ENCODE measurements at places on chromosomes 3 and 15.

DNA sequence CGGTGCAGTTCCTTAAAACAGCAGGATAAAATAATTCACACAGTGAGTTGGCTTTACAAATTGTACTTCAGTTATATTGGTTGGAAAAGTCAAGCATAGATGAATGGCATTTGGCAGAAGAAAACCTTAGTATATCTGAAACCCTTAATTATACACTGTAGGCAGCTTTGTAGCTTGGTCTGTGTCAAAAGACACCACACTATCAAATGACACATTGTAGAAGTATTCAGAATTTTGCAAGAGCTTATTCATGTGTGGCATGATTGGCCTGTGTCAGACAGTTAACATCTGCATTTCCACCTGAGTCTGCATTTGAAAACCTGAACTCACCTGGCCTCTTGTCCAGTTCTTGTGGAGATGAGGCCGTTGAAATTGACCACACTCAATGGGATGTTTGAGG, 13.8 kb downstream of the TMEM266 start:
- no peak for DNase-seq

DNA sequence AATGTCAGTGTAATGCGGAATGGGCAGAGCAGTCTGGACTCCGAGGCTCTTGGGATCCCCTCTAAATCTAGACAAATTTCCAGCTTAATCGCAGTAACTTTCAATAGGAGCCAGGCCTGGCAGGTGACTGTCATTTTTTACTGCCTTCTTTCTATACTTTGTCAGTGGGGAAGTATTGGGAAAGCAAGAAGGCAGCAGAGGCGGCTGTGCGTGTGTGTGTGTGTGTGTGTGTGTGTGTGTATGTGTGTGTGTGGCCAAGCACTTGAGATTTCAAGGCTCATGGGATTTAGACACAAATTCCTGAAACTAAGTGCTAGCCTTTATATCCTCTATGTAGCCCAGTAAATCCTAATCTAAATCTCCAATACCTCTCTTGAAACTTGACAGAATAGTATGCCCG, 49.3 kb upstream of the ANKRD34C start:
- DNase-seq: no peak

- no peak for DNase-seq
These were observed 47.7 kb upstream of the INSYN1 start for GRCh38 chr15:73800662-73801345.

- no peak for DNase-seq
These were observed at the start of gene CCR8 for GRCh38 chr3:39329493-39329892. Gene CCR8 (plus strand): TSS chr3:39329709. CDS start chr3:39332332, 2,623 bp downstream.

DNA sequence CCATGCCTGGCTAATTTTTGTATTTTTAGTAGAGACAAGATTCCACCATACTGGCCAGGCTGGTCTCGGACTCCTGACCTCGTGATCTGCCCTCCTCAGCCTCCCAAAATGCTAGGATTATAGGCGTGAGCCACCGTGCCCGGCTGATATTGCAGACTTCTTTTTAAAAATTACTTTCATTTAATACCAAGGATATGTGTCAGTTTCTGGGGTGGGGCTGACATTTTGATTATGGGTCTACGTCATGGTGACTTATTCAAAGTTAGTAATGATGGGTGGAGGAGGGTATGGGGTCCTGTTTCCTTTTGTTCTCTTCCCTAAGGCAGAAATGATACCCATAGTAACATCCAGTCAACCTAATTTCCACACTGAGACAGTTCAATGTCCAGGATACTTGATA, 34.7 kb downstream of the GBE1 start:
- DNase-seq: no peak

DNA sequence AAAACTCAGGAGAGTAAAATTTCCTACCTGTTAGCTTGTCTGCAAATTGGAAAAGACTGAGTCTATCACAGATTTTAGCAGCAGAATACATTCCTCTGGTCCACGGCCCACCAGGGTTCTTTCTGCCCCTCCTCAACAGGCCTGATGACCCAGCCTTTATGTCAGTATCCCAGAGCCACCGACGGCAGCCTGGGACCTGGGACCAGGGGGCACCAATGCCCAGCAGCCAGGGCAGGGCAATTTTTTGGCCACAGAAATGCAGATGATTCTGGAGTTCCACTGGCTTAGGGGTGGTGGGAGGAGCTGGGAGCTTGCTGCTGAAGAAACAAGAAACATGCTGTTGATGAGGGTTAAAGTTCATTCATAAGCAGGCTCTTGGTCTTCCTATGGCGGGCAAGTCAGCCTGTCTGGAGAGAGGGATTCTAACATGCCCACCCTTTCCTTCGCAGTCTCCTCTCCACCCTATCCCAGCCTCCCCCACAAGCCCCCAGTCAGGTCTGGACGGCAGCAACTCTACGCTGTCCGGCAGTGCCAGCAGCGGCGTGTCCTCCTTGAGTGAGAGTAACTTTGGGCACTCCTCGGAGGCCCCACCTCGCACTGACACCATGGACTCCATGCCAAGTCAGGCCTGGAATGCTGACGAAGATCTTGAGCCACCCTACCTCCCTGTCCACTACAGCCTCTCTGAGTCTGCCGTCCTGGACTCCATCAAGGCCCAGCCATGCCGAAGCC, 4.3 kb upstream of the MANF start:
- DNase-seq: no peak

DNA sequence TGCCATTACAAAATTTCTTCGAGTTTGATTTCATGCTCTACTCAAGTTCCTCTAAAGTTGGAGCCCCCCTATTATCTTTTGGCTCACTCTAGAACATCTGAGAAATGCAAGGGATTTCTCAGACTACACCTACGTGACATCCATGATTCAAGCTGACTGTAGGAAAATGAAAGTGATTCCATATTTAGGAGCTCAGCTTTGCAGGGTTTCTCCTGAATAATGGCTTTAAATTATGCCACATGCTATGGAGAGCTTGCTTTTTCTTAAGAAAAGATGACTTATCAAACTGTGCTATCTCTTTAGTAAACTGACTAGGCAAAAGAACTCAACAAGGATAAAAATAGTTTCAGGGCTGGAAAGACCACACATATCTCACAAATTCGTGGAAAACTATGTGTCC, 292.1 kb downstream of the LSAMP start:
- DNase-seq: no peak

DNA sequence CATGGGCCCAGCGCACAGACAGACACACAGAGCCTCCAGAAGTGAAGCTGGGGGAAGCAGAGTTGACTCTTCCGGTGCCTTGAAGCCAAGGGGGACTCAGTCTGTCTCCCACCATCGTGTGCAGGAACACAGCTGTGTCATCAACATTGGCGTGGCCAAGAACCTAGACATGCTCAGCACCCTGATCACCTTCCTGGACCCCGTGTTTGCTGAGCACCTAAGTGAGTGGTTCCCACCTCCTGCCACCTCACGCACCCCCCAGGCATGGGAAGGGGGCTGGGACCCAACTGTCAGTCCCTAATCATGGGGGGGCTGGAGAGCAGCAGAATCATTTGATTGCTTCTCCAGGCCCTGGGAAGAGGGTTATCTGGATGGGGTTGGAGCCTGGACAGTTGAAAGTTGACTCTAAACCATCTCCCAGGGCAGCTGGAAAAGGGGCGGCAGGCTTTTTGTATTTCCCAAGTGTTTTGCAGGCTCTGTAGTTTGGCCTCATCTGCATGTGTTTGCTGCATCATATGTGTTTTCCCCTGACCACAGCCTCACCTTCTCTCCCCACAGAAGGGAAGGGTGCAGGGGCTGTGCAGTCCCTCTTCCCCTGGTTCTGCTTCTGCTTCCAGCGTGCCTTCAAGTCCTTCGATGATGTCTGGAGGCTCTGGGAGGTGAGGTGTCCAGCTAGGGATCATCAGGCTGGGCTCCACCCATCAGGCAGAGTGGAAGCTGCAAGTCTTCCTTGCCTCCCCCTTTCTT, 12.8 kb downstream of the TBC1D21 start:
- no peak for DNase-seq

- no peak for DNase-seq
These were observed 25.2 kb downstream of the GASK1A start for GRCh38 chr3:43004282-43004681.

DNA sequence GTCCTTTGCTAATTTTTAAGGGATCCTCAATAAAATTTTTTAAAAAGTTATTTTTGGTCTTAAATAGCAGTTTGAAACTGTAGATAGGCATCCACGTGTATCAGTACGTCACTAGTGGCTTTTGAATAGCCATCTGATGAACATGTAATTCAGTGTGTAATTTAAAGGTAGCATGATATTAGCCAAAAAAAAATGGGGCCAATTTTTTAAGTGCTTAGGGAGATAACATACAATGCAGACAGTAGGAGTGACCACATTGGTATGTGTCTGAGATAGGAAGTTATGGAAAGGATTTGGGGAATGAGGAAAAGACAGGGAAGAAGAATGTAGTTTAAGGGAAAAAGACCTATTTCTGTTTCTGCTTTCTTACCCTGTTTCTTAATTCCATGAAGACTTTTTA, 2.5 kb downstream of the AP4E1 start:
- no peak for DNase-seq

DNA sequence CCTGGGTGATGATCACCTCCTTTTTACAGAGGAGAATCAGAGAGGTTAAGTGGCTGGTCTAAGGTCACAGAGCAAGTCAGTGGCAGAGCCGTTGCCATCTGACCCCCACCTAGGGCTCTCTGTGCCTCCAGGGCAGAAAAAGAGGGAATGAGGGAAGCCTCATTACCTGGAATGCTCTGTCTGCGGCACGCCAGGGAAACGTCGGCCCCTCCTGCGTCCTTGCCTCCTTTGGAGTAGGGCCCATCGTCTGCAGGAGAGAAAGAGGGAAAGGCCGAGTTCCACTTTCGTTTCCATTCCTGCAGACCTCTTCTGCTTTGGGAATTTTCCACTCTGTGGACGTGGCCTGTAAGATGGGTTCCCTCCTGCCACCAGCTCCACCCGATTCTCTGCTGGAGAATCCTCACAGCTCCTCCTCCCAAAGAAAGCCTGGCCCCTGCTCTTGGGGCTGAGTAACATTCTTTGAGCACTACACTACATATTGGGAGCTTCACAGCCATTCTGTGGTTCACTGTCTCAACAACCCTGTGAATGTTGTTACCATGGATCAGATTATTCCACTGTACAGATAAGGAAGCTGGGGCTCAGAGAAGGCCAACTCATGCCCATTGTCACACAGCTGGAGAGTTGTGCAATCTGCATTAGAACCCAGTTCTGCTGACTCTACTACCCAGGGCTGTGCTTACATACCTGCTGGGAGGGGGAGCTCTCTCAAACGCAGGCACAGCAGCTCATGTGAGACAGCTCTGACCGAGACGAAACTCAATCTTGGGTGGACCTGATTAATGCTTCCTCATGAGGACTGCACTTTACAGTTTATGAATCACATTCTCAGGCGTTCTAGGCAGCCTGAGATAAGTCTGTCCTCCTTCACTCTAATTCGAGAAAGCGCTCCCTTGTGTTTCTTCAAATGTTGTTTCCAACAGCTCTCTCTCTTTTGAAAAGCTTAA, 14.2 kb downstream of the GRIP2 start:
- DNase-seq: no peak

GRCh38 chr3:185998136-185998535, 60.3 kb upstream of the TRA2B start:
- no peak for DNase-seq

DNA sequence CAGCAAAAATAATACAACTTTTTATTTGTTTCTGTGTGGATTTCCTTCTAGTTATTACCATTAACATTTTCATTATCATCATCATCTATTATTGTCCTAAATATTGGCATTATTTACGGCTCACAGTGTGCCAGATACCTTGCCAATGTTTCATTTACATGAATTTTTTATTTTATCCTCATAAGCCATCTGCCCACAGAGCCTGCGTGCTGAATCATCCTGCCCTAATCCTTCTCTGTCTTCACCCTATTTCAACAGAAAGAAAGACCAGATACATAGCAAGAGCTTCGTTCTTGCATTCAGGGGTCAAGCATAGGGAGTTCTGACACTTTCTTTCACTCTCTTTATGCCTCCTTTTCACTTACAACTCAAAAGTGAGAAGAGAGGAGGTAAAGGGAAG, 82.0 kb downstream of the KCNMB2 start:
- no peak for DNase-seq

DNA sequence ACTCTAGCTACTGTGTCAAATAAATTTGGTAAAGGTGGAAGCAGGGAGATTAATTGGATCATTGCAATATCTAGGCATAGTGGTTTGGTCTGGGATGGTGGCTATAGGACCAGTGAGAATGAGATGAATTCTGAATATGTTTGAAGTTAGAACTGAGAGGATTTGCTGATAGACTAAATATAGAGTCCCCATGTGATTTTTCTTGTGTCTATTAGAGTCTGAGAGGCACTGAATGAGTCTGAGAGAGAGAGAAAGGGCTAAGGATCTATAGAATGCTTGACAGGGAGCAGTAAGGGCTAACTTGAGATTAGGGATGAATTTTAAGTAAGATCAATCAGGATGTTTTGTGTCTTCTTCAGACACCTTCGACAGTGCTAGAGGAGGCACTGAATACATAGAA, 77.9 kb upstream of the CHL1 start:
- DNase-seq: no peak

DNA sequence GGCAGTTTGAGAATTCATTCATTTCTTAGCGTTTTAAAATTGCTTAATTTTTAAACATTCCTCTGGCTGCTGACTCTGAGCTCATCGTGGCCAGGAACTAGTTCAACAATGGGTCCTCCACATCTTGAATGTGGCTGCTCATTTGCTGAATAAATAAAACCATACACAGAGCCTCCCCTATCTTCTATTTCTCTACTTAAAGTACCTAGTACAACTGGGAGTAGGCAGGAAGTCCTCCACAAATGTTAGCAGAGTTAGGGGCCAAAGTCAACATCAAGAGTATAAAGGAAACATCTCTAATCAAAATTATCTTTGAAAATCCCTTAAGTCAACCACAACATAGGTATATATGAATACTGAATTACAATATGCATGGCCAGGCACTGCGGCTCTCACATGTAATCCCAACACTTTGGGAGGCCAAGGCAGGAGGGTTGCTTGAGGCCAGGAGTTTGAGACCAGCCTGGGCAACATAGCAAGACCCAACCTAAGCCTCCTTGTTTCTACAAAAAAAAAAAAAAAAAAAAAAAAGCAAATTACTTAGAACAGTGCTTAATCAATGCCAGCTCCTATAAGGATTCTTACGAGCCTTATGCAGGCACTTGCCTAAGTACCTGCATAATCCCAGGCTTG, 57.5 kb upstream of the LMOD3 start:
- DNase-seq: no peak

GRCh38 chr15:27095886-27096624, 125.1 kb downstream of the GABRG3 start:
- DNase-seq: no peak

DNA sequence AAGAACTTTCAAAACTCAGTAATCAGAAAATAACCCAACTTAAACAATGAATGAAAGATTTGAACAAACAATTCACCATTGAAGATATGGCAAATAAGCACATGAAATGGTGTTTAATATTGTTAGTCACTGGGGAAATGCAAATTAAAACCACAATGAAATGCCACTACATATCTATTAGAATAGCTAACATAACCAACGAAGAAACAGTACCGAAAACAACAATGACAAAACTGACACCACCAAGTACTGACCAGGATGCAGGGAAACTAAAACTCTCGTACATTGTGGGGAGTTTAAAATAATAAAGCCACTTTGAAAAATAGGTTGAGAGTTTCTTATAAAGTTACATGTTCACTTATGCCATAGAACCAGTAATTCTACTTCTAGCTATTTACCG, 69.1 kb downstream of the KBTBD8 start:
- DNase-seq: no peak

Measured in stimulated activated CD8-positive, alpha-beta memory T cell treated with anti-CD3 and anti-CD28 coated beads, Interleukin-4, amount 100 ng/mL, for 4 hours (primary cell).